ENCODE measurements at places on chromosomes 12 and 14.
A peak's percentile ranks its signal among the peaks of the same experiment; 100 is the strongest.

GRCh38 chr14:45290547-45290946, 37.5 kb upstream of the MIS18BP1 start:
- no peak for DNase-seq

GRCh38 chr14:55458800-55459515, 18.5 kb upstream of the TBPL2 start:
- no peak for DNase-seq

DNA sequence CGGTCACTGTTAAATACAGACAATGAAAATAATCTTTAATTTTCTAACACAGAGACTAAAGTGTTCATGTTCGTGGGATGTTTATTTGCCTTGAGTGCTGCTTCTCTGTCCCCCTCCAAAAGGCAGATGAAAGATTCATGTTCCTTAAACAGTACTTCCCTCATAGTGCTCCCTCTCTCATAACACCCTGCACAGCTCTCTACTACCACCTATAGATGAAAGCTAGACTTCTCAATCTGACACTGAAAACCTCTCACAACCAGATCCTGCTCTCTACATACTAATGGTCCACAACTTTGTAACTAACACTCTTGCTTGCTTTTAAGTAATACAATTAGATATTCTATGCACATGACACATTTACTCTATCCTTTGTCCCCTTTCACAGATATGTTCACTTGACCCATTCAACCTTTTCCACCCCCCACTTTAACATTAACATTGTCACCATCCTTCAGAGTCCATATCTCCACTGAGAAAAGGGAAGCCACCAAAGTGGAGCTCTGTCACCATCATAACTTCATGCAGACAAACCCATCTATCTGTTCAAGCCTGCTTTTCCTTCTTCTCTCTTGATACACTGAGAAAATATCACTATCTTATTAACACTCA, 266.4 kb upstream of the USP15 start:
- DNase-seq: peak; percentile 1

DNA sequence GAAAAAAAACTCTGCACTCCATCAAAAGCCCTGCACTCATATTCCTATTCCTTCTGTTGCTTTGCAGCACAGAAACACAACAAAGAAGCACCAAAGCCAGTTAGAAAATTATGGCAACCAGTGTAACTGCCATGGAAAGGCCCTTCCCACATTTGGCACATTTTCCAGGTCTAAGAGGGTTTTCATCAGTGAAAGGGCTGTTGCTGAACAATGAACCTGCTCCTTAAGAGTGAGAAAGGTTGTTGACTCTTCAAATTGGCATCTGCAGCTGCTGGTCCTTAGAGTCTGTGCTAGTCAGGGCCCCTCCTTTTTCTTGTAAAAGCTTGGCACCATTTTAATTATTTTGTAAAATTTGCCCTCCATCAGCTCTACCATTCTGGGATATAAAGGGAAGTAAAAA, 378.7 kb upstream of the KITLG start:
- DNase-seq: no peak

GRCh38 chr14:47846008-47846407, 170.6 kb upstream of the MDGA2 start:
- DNase-seq: no peak

DNA sequence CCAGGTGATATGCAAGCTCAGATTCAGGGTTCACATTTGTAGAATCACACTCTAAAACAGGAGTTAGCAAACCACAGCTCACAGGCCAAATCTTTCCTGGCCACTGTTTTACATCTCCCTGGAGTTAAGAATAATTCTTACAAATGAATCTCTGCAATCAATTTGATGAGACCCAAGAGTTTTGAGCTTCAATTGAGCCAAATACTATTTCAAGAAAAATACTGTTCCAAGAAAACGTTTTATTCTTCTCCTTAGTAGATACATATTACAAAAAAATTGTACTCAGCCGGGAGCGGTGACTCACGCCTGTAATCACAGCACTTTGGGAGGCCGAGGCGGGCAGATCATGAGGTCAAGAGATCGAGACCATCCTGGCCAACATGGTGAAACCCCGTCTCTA, 2.5 kb downstream of the PTGDR start:
- no peak for DNase-seq

- DNase-seq: no peak
These were observed 10.8 kb downstream of the KCNK10 start for GRCh38 chr14:88312257-88312656.

DNA sequence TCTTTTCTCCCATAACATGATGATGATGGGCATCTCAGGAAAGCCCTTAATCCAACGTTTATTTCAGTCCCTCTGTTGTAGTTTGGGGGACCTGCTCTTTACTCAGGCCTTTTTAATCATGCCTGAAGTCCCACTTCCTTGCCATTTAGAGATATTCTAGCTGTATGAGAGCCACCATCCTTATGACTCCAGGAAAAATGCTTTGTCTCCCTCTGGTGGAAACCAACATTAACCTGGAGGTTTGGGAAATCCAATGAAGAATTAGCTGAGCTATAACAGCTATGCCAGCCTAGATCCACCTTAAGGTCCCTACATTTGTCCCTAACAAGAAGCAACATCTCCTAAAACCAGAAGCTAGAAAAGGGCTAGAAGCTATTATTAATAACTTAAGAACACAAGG, 1399.1 kb downstream of the LRFN5 start:
- no peak for DNase-seq

DNA sequence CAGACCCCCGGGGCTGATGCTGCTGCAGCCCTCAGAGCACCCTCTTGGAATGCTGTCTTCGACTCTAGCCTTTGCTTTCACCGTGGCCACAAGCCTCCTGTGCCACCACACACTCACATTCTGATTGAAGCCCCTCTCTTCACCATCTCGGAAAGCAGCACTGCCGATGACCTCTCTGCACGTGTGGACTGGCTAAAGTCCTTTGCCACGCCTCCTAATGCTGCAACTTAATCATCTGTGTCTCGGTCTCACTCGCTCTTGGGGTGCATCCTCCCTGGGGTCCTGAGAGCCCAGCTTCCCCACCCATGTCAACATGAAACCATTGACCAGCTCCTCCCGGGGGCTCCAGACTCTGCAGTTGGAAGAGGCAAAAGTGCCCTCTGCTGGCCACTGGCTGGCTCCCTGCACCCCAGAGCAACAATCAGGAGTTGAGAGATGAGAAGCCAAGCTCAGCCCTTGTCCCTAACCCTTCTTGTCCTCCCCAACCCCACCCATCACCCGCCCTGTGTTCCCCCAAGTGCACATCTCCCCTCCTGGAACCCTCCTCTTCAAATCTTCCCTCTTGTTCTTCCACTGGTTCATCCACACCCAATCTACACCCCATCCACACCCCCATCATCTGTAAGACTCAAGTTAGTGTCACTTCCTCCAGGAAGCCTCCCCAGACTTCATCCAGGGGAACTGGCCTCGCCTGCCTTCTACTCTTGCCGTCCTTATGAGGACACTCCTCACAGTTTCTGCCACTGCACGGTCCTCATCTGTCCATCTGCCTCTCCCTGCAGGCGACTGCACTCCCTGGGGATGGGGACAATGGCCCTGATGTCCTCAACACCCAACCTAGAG, 23.6 kb upstream of the FAM181A start:
- no peak for DNase-seq

DNA sequence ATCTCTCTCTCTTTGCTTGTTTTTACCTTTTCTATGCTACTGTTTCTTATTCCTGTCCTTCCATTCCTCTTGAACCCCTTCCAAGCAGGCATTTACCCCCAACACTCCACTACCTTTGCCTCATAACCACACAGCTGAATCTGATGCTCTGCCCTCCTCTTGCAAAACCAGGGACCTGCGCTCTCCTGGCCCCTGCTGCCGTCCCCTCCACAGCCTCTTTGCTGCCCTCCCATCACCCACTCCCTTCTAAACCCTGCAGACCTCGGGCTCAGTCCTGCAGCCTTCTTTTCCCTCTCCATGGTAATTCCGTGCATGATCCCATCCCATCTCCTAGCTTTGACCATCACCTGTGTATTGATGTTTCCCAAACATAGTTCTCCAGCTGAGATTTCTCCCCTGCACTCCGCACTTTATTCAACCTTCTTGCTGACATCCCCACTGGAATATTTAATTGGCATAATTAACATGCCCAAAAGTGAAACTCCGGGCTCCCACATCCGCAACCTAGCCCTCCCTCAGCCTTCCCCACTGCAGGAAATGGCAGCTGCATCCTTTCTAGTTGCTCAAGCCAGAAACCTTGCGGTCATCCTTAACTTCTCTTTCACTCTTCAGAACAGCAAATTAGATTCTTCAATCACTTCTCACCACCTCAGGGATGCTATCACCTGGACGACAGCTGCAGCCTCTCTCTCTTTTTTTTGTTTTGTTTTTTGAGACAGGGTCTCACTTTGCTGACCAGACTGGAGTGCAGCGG, 16.0 kb downstream of the FIGNL2 start:
- no peak for DNase-seq

- DNase-seq: no peak
These were observed 51.2 kb downstream of the IRAK3 start for GRCh38 chr12:66240096-66240820.

DNA sequence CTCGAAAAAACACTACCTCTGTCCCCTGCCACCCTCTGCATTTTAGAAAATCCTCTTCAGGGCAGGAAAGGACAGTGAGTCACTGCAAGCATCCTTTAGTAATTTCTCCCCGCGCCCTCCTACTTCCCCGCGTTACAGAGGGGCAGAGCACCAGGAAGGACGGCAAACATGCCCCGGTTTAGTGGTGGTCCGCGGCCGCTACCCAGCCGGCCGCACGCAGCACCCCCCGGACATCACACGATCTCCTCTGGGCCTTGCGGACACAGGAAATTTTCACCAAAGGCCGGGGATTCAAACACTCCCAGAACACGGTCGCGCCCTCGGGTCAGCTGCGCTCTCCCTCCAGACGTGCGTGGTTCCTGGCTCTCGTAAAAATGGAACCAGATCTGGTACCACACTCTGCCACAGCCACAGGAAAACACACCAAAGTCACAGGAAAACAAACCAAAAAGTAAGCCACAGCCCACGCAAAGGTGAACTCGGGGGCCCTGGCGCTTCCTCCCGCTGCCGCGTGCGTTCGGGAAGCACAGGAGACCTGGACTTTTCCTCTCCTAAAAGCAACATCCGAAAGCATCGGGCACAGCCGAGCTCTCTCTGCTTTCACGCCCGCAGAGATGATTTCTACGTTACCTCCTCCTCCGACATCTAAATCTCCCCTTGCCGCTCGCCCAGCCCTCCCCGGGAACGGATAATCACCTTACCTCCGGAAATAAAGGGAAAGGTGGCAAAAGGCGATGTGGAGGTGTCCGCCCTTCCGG, 839 bp downstream of the SLC38A1 start:
- no peak for DNase-seq

GRCh38 chr12:11578461-11578993, 70.9 kb upstream of the ETV6 start:
- no peak for DNase-seq

- DNase-seq: no peak
These were observed 323.1 kb upstream of the FBXO33 start for GRCh38 chr14:39755269-39755878.

GRCh38 chr12:53928054-53928835, 10.4 kb upstream of the HOXC13 start:
- DNase-seq: no peak

DNA sequence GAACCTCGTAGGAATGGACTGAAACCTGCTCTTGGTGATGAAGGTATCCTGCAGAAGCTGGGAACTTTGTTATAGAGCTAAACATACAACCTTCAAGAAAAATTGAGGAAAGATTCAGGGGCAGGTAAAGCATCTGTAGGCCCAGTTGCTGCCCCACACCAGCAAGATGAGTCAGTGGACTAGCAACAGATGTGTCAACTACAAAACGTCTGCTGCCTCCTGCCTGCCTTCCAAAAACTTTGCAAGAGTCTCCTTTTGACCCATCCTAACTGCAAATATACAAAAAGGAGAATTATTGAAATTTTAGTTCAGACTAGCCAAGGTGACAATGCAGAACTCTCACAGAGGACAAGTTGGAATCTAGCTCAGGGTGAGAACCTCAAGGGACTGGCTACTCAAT, 60.9 kb upstream of the TMTC1 start:
- no peak for DNase-seq

DNA sequence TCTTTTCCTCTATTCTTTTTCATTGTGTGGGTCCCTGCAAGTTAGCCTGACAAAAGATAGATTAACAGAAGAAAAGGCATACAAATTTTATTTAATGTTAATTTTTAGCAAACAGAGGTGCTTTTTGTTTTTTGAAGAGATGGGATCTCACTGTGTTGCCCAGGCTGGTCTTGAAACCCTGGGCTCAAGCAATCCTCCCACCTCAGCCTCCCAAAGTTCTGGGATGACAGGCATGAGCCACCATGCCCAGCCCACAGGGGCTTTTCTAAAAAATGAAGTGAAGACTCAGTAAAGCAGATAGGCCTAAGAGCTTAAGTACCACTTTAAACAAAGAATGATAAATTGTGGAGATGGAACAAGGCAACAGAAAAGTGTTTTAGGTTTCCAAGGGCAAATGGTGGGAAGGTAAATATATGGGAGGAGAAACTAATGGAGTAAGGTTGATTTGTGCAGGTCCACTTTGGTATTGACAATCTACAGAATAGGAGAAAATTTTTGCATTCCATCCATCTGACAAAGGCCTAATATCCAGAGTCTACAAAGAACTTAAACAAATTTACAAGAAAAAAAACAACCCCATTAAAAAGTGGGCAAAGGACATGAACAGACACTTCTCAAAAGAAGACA, 18.6 kb upstream of the EEA1 start:
- DNase-seq: no peak

Measured in non-pigmented ciliary epithelial cell (primary cell).